EH (cell line): ENCODE measurements at places on chromosomes 13 and 19.

DNA sequence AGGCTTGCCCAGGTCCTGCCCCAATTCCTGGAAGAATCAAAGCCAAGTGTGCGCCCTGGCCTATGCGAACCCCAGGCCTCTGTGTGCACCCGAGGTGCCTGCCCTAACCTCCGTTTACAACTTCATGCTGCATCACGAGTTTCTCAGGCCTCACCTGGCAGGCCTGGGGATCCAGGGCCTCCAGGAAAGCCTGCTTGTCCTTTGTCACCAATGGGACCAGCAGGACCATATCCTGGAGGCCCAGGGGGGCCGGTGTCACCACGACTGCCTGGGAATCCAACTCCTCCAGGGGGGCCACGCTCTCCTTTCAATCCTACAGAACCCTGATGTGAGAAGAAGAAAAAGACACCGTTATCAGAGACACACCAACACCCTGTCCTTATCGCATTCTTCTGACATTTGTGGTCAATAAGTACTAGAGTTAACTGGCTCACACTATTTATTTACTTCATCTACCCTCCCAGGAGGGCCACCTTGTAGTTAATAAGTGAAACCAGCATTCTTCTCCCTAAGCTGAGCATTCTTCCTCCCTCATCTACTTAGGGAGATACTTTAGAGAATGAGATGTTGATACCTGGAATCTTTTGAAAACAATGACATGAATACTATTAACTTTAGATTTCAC is 120.6 kb downstream of the COL4A1 start:
- DNase-seq = no peak

DNA sequence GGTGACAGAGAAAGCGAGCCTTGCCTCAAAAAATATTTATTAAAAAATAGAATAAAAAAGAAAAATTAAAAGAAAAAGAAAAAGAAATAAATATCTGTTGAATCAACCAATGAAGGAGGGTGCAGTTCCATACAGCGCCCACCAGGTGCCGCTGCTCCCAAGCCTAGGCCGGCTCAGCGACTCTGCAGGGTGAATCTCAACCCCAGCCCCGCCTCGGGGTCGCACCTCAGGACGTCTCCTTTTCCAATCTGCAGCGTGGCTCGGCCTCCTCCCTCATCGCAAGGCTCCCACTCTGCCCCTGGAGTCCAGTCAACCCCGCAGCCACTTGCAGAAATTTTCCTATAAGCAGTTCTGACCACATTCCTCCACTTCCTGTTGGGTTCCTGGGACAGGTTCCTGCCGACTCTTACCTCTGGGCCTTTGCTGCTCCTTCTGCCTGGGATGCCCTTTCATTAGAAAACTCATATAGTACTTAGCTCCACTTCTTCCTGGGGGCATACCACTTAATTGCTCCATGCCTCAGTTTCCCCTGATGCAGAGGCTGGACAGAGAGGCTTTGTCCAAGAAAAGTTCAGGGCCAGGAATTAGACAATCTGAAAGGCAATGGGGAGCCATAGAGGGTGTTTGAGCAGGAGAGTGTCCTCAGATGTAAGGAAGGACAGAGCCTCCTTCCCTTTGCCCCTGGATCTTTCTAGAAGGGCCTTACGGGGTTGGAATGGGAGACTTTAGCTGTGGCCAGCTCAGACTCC is 24.3 kb downstream of the NFILZ start:
- peak; percentile 37 for DNase-seq

DNA sequence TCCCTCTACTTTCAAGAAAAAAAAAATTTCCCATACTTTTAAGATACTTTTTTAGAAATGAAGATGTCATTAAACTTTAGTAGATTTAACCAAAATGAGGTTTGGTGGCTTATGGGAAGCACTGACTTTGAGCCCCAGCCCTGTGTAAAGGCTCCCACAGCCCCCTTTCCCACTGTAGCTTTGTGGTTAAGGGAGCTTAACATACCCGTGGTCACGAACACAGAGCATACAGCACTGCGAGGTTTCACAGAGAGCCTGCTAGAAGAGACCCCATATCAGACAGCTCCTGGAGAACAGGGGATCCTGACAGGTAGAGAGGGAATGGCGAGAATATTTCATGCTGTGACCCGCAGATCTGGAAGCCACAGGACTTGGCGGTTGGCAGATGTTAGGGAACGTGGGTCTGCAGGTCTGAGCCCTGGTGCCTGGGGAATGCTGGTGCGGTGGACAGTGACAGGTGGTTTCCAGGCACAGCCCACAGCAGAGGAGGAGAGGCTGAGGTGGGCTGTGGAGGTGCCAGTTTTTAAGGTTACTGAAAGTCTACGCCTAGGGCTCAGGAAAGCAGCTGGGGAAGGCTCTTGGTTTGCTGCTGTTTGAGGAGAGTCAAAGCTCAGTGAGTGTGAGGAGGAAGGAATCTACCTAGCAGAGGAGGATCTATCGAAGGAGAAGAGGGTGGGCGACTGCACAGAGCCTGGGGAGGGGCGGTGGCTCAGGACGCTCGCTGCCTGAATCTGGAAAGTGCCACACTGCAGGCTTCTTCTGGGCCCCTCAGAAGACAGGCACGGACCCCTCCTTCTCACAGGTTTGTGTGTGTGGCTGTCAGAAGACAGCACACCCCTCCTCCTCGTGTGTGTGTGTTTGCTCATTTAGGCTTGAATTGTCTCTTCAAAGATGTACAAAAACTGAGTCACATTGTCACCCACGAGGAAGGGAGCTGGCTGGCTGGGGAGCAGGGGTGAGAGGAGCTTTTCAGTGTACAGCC is 49.9 kb downstream of the SLC7A9 start:
- no peak for DNase-seq

DNA sequence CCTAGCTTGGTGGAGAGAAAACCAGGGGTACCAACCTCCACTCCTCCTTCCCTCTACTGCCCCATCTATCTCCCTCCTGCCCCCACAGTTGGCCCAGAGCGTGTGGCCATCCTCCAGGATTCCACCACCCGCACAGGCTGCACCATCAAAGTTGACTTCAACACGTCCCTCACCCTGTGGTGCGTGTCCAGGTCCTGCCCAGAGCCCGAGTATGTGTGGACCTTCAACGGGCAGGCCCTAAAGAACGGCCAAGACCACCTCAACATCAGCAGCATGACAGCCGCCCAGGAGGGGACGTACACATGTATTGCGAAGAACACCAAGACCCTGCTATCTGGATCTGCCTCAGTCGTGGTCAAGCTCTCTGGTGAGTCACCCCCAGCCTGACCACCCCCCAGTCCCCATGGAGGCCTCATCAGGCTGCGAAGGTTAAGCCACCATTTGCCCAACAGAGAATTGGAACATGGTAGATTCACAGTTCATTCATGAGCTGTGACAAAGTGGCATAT is 6.6 kb downstream of the CEACAM16 start:
- no peak for DNase-seq

GRCh38 chr19:8423817-8424223 is 10.7 kb downstream of the MARCHF2 start:
- peak; percentile 99 for DNase-seq

DNA sequence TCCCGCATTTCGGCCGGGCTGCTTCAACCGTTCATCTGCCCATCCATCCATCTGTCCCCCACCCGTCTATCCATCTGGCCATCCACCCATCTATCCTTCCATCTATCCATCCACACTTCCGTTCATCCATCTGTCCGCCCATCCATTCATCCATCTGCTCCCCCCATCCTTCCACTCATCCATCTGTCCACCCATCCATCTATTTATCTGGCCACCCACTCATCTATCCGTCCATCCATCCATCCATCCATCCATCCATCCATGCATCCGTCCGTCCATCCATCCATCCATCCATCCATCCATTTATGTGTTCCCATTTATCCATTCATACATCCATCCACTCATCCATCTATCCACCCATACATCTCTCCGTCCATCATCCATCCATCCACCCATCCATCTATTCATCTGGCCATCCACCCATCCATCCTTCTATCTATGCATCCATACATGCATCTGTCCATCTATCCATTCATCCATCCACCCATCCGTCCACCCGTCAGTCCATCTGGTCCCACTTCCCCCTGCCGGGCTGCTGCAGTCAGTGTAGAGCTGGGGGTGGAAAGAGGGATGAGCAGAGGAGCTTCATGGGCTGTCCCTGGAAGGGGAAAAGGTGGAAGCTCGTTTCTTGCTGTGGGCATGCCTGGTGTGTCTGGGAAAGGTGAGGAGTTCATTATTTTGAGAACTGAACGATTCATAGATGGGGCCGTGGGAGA is 722 bp downstream of the HSD11B1L start:
- DNase-seq = no peak

GRCh38 chr13:42946927-42947326 is 45.1 kb downstream of the EPSTI1 start:
- peak; percentile 18 for DNase-seq

- DNase-seq = no peak
These were observed 16.8 kb downstream of the POLR1D start for GRCh38 chr13:27638521-27638920.

DNA sequence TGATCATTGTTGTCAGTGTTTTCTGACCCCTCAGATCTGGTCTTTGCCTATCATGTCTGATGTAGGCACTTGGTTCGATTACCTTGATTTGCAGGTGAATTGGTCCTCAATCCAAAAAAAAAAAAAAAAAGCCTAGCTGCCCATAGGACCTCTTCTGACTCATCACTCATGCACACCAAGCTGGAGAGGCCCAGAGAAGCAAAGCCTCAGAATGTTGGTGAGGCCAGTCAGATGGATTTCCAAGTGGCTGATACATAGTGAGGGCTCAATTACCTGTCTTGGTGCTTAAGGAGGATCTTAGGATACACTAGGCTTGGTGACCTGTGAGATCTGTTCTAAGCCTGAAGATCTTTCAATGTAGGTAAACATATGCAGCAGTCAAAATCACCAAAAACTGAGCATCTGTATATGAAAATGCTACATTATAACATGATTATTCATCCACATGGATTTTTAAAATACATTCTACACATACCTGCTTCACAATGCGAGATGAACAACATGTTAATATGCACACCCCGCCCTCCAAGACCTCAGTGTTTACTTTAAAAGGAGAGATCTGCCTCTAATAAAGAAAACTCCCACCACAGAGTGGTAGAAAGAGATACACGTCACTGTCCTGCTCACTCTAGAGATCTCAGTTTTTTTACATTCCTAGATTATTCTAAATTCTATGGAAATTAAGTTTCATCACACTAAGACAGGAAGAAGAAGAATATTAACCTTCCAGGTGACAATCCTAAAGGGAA is 79.9 kb upstream of the RAP2A start:
- peak; percentile 46 for DNase-seq

GRCh38 chr13:54232700-54233099 is 1204.1 kb downstream of the OLFM4 start:
- DNase-seq = no peak

GRCh38 chr13:48866249-48866648 is 109.5 kb upstream of the FNDC3A start:
- no peak for DNase-seq

- DNase-seq = peak; percentile 58
These were observed 30.9 kb upstream of the MED4 start for GRCh38 chr13:48125794-48126228.

DNA sequence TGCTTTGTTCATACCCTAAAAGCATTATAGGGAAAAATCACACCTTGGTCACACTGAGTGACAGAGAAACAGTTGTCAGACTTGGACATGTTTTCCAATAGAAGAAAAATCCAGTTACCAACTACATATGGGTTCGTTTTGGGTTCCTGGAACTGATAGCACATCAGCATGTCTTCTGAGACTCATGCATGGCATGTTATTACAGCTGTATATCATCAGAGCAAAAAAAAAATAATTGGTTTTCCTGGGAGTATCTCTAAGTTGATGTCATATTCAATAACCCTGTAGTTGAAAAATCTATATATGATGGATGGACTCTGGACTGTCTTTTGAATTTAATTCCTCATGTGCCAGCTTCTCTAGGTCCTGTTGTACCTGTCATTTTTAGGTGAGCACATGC is 211.6 kb downstream of the DNAJC15 start:
- peak; percentile 62 for DNase-seq

DNA sequence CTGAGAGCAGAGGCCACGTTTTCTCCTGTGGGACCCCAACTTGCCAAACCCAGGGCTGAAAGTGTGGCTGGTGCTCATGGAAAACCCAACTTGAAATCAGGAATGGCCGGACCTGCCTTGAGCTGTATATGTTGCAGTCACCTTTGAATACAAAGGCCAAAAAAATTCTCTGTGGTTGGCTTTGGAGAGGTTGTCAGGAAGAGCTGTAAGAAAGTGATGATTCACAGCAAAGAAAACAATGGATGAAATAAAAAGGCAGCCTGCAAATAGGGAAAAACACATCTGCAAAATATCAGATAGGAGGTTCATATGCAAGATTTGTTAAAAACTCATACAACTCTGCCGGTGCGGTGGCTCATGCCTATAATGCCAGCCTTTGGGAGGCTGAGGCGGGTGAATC is 715.8 kb downstream of the UQCRFS1 start:
- DNase-seq = no peak
